CD8-positive, alpha-beta memory T cell (primary cell): ENCODE measurements at places on chromosomes 12 and 14.

DNA sequence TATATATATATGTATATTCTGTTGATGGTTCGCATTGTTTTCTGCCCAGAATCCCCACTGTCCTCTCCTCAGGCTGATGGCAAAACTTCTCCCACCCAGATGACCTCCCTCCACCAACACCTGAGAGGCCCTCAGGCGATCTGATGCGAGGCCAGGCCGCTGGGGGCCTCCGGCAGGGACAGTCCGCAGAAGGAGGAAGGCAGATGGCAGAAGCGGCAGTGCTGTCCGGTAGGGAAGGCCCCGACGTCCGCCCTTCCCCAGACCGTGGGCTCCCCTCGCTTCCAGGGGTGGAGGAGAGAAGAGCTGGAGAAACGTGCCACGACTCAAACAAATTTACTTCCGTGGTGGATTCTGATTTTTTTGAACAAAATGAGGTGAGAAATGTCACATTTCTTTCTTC, 178.3 kb upstream of the RGS6 start:
- no peak for DNase-seq

- no peak for DNase-seq
Measured at GRCh38 chr12:79897617-79898016, 37.3 kb downstream of the PPP1R12A start.

DNA sequence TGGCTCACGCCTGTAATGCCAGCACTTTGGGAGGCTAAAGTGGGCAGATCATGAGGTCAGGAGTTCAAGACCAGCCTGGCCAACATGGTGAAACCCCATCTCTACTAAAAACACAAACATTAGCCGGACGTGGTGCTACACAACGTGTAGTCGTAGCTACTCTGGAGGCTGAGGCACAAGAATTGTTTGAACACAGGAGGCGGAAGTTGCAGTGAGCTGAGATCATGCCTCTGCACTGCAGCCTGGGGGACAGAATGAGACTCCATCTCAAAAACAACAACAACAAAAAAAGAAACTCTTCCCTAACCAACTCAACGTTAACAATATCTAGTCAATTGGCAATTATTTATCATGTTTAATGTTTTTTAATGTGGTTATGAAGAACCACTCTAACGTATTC, 89.3 kb downstream of the EPS8 start:
- no peak for DNase-seq

- DNase-seq = no peak
Measured at GRCh38 chr14:75368333-75368732, 59.5 kb upstream of the JDP2 start.

GRCh38 chr12:5830111-5830510, 114.9 kb downstream of the ANO2 start:
- DNase-seq = no peak
